Colonic mucosa (tissue), 4 donors: ENCODE measurements at places on chromosomes 4 and X.

- no peak for DNase-seq
Observed at GRCh38 chr4:84238247-84239090, 260.6 kb downstream of the NKX6-1 start.

DNA sequence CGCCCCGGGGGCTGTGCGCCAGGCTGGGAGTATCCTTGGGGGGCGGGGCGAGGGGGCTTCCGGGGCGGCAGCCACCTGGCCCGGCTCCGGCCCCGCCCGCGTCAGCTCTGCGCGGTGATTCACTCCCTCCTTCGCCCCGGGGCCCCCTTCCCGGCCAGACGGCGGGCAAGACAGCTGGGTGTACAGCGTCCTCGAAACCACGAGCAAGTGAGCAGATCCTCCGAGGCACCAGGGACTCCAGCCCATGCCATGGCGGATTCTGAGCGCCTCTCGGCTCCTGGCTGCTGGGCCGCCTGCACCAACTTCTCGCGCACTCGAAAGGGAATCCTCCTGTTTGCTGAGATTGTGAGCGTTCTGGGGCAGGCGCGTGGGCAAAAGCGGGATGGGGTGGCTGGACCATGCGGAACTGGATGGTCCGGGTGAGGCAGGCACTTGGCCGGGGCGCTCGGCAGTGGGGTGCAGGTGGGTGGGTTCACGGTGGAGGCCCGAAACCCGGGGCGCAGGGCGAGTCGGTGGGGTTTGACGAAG, at the start of gene PLP2:
Gene PLP2, plus strand, starts transcription at position 147 of the 528 bp plus-strand sequence. Its CDS starts 103 bp downstream, at position 250.
- peak; percentile 60 for DNase-seq

DNA sequence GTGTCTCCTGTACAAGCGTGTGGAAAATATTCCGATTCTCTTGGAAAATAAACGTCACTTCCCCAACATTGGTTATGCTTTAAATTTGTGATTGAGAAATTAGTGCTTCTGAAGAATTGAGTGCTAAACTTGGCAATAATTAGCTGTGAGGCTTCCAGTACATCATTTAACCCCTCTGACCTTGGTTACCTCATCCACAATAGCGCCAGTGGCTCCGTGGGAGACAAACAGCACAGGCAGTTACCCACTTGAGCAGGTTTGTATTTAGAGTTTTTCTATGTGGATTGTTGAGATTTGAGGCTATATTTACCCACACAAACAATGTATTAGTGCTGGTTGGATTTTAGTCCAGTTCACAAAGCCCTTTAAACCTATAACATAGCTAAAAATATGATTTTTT, 476.5 kb downstream of the NKX6-1 start:
- DNase-seq, result no peak

- DNase-seq, result no peak
Observed at GRCh38 chrX:140502491-140503237, 2.2 kb downstream of the SOX3 start.

DNA sequence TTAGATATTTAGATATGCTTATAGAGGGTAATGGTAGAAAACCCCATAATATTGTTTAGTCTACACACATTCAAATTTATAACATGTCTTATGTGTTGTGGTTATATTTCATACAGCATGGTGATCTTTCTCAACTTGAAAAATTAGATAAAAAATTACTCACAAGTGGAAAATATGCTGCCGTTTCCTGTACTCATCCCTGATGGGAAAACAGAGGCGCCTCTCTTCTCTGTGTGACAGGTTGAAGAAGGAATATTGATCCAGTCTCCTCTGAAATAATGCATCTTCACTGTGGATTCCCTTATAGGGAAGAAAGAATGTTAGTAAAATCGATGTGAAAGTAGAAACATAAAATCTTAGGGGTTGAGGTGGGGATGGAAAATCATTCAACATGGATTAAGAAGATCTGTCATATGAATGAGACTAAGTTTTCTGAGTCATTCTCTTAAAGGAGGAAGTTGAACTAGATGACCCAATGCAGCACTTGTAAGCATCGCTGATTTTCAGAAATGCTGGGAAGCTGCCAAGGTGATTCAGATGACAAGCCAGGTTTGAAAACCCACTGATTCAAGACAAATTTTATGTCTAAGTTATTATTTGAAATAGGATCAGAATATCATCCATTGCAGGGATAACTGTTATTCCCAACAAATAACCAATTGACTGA, 70.7 kb downstream of the ANKRD50 start:
- DNase-seq, result no peak

GRCh38 chr4:82746705-82747574, 51.7 kb downstream of the SCD5 start:
- DNase-seq, result no peak

- DNase-seq, result peak; percentile 18
Observed at GRCh38 chrX:87583679-87584078, 66.1 kb downstream of the KLHL4 start.

DNA sequence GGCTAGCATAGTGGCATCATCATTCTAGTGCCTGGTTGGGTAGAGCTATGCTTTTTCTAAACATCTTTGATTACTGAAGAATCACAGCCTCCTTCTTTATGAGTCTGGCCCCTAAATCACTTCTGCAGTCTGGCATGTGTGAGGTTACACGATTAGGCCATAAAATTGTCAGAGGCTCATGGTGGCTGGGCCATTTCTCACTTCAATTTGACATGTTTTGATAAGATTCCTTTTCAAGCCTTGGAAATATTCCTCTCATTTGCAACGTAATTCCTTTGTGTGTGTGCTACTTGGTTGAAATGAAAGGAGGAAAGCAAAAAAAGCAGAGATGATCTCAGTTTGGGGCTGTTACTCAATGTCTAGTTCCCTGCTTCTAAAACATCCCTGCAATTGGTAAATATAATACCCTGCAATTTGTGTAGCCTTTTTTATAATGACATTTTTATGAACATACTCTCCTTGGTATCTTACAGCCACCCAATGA, 6.2 kb downstream of the CCKAR start:
- DNase-seq, result no peak
